Hippocampal formation (tissue), 2 donors: ENCODE measurements at places on chromosomes 1 and 21.

DNA sequence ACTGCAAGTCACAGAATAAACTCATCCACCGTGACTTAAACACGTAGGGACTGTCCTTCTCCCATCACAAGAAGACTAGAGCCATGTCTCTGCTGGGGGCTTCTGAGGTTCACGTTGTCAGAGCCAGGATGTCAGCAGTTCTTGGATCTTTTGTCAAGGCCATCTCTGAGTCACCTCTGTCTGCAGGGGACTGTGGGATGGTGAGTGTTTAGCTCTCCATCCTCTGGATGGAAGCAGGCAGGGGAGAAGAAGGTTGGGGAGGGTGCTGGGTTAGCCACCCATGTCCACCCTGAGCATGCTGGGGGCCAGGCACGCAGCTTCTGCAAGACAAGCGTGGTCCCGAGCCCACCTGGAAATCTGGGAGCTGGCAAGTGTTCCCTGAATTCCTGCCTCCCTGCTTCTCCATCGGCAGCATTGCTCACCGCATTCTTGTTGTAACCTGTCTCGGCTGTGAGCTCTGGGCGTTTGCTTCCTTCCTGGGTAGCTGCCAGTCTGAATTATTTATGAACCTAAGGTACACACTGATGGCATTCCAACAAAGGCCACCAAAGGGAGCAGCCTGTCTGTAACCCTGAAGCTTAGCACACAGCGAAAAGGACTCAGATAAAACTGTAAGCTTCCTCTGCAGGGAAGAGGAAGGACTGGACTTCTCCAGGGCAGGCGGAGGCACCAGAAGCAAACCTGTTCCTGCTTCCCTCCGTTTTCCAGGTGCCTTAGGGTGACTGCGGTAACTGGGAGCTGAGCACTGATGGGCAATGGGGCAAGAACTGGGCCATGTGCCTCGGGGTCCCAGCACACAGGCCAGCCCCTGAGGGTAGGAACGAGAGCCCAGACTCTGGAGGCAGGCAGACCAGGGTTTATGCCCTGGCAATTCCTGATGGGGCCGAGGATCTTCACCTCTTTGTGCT, 88.6 kb downstream of the RIPK4 start:
- no peak for DNase-seq

- DNase-seq = peak; percentile 68
Observed at GRCh38 chr1:90114521-90115141, 119.7 kb downstream of the ZNF326 start.

GRCh38 chr1:236535662-236536161, 11.9 kb downstream of the LGALS8 start:
- no peak for DNase-seq

GRCh38 chr1:156259805-156260204, 11.9 kb upstream of the PAQR6 start:
- peak; percentile 38 for DNase-seq

DNA sequence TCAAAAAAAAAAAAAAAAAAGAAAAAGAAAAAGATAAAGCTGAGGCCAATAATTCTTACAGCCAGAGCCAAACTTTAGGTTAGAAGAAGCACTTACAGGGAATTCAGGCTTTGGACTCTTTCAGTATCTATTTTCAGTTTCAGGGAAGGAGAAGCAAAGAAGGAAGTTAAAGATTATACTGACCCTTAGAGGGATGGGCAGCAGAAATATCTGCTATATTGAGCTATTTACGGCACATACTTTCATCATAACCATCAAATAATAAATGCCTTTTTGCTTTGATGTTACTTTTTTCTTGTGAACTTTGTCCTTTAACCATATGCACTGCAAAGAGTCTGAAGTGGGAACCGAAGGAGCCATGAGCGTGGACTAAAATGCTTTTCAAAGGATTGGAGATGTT, 42.0 kb downstream of the TM2D1 start:
- no peak for DNase-seq

- no peak for DNase-seq
Observed at GRCh38 chr1:19706136-19706535, 41.5 kb downstream of the HTR6 start.

DNA sequence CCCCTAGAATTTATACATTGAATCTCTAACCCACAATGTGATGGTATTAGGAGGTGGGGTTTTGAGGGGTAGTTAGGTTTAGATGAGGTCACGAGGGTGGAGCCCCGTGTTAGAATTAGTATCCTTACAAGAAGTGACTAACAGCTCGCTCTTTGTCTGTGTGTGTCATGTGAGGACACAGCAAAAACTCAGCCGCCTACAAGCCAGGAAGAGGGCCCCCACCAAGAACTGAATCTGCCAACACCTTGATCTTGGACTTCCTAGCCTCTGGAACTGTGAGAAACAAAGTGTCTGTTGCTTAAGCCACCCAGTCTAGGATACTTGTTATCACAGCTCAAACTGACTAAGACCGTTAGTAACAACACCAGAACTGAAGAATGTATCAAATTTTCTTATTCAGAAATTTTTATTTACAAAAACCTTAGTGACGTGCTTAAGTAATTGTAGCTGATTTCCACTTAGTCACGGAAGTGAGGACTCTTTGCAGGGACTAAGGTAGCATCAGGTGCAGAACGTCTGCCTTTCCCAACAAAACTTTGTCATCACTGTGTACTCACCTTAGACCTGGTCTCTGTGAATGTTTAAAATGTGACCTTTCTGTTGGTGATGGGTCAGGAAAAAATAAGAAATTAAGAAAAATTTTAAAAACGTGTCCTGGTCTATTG, 24.5 kb upstream of the LRRC8C start:
- DNase-seq = no peak

DNA sequence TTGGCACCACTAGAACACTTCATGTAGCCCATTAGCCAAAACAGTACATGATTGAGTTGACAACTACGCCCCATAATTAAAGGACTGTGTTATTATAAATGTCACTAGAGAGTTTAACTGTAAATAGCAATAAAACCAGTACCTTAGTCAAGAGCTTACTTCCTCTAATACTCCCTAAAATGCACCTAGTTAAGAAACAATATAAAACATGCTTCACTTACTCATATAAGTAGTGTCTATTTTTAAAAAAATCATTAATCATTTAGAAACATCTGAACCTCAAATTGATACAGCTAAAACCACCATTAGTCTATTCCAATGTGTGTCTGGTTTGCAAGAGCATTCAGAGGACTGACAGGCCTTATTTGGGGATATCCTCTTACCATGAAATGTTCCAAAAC, 25.3 kb downstream of the PTP4A2 start:
- no peak for DNase-seq

- no peak for DNase-seq
Observed at GRCh38 chr1:169175461-169175860, 69.0 kb downstream of the ATP1B1 start.

DNA sequence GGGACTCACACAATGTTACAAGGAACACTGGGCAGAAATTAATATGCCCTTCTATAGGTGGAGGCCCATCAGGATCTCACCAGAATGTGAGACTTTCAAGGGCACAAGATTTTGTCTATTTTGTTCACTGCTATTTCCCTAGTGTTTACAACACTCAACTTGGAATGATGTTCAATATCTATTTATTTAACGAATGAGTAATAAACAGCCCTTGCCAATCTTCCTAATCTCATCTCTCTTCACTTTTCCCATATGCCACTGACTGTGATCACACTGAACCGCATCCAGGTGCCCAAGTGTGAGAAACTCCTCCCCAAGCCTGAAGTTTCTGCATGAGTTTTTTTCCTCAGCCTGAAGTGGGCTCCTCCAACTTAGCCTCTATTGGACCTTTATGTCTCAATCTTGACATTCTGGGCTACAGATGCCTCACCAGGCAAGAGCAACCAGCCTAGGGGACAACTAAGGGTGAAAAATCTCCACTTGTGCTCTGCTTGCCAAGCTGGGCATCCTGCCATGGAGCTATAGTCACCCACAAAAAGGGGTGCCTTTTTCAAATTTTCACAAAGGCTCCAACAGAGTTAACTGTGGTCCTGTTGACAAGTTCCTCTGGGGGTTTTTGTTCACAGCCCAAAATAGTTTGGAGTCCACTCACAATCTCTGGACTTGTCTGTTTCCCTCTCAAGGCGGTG, 105.6 kb downstream of the PLPP3 start:
- DNase-seq = peak; percentile 41

DNA sequence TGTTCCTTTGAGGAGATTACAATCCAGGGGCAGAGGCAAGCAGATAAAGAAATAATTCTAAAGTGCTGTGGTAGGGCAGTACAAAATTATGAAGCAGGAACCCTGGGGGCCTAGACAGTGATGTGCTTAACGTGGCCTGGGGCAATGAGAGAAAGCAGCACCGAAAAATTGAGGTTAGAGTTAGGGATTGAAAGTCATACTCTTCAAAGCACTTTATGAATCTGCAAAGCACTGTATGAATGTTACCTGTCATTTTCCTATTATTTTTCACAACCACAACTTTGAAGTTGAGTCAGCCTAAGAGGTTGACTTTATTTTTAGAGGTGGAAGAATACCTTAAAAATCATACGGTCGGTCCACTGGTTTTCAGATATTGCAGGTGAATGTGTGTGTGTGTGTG, 183.4 kb upstream of the NFIA start:
- DNase-seq = no peak

GRCh38 chr1:21574466-21575151, 65.4 kb downstream of the ALPL start:
- no peak for DNase-seq

DNA sequence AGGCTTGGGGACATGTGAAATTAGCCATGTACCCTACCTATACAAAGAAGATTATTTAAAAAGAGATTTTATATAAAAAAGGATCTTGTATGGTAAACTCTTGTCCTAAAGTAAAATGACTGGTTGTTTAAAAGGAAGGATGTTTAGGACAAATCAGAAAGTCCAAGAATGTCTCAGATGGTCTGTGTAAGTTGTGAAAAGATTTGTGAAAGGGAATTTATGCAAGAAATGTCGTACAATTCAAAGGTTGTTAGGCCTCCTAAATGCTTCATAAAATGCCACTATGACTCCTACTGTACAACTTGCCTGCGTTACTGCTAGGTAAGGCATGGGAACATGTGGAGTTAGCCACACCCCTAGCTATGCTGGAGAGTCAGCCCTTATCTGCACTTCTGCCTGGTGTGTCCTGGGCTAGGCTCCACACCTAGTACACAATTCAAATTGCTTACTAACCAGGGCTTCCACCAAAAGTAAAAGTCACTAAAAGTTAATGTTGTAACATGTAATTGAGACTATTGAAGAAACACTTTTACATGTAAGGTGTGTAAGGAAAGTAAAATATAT, 19.7 kb downstream of the PRDX6 start:
- no peak for DNase-seq

DNA sequence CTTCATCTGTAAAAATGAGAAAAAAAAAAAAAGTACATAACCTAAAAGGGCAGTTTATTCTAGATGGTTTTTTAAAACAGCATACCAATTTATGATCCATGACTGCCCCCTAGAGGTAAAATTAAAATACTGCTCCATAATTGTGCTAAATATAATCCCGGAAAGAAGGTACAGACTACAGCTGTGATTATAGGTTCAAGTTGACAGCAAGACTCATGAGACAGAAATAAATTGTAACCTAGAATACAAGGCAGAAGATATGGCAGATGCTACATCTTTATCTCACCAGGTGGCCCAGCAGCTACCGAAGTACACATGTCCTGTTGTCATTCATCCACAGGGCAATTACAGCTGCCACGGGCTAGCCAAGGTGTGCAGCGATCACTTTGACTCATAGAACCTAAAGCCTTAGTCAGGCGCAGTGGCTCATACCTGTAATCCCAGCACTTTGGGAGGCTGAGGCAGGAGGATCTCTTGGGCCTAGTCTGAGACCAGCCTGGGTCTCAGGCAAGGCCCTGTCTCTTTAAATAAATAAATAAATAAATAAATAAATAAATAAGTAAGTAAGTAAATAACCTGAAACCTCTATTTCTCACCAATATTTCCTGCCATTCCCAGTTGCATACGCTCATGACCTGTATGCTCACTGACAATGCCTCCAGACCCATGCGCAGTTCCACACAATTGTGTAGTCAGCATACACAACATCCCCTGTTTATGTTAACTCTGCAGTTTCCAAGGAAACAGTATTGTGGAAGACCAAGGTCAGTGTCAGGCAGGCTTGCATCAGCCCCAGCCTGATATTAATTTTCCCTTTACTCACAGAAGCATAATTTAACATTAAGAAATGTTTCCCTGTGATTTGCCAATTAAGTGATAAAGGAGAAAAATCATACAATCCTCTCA, 18.3 kb upstream of the PPIE start:
- DNase-seq = peak; percentile 73

DNA sequence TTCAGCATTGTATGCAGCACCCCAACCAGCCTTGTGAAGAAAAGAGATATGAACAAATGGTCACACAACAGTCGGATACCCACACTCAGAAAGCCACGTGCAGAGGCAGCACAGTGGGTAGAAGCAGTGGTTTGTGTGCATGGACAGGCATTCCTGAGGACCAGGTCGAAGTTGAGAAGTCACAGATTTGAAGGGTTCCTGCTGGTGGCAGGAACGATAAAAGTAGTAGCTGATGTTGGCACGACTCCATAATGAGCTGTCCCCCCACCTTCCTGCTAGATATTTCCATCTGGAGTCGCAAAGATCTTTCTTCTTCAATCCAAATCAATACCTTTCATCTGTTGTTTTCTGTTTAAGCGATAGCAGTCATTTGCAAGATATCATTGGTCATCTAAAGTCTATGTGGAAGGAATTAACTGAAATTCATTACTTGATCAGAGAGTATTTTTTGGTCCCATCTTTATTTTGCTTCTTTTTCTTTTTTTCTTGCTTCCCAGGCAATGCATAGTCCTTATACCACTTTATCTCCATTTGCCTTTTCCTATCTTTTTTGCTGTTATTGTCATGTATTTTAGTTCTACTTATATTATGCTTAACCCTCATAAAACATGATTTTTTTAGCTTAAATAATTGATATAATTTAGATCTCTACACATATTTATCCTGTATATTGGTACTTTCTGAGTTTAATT, 176.4 kb downstream of the DHRS3 start:
- DNase-seq = no peak

GRCh38 chr1:88736633-88737248, 52.7 kb downstream of the PKN2 start:
- no peak for DNase-seq

- no peak for DNase-seq
Observed at GRCh38 chr1:55568732-55569131, 353.6 kb upstream of the USP24 start.

DNA sequence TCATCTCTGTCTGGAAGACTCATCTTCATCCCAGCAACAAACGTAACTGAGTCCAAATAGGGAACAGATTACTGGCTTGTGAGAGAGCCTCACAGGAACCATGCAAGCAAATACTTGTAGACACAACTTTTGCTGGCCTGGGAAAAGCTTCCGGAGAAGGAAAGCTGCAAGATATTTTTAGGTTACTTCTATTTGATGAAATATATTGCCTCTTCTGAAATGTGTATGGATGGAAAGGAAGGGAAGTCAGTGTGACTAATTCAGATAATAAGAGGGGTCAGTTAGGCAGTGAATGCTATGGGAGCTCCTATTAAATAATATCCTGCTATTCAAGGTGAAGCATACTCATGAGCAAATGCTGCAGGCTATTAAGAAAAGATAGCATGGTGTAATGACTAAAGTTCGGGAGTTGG, 20.4 kb upstream of the FGGY start:
- no peak for DNase-seq

DNA sequence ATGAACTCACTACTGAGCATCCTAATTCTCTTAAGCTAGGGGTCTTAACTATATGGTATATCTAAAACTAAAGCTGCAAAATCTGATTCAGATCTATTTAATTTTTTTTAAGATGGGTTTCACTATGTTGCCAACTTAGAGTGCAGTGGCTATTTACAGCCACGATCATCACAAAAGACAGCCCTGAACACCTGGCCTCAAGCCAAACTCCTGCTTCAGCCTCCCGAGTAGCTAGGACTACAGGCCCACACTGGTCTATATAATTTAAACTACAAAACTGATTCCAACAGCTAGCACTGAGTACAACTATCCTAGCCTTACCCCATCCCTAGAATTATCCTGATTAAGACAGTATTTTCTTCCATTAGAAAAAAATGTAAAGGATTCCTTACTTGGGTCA, 37.1 kb downstream of the EIF4G3 start:
- DNase-seq = no peak
